Testis (tissue), 5 donors: ENCODE measurements at places on chromosomes 3 and 15. TPM values are rescaled to one million over a fixed set of nuclear protein-coding genes. Genes with fewer than 3 reads are reported as not detected.
A peak's percentile ranks its signal among the peaks of the same experiment; 100 is the strongest.

Gene SPINK8
- total RNA-seq = not detected

DNA sequence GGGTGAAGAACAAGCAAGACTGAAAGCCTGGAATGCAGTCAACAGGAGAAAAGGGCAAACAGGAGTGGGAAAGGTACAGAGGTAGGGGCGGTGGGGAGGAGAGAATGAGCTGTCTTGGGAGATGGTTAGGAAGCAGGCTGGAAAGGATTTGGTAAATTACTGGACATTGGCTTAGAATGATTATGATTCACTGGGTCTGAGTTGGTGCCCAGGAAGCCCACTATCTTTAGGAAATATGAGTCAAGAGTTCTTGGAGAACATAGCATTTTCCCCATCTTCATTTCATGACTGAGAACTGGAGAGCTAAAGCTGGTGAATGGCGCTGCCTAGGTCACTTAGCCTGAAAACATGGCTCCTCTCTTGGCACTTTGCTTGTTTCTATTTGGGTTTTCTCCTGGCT is 74.7 kb upstream of the C3orf80 start:
- no peak overlapping the region for H3K27ac ChIP-seq
- H3K27me3 ChIP-seq = no peaks in the 10 kb centered on the region
- no peaks in the 10 kb centered on the region for H3K4me1 ChIP-seq

- no peak overlapping the region for H3K4me3 ChIP-seq
- H3K4me1 ChIP-seq = peaks cover 3% of the 10 kb centered on the region
- H3K36me3 ChIP-seq = no peaks in the 10 kb centered on the region
- H3K27me3 ChIP-seq = no peaks in the 10 kb centered on the region
- H3K27ac ChIP-seq = no peak overlapping the region
These were observed 10.9 kb upstream of the FAM107A start for GRCh38 chr3:58588030-58588614.

Gene CX3CR1
- 2.0 TPM for total RNA-seq

GRCh38 chr15:39028069-39028468 is 463.5 kb upstream of the RASGRP1 start:
- H3K4me3 ChIP-seq = no peak overlapping the region
- DNase-seq = no peak
- H3K4me1 ChIP-seq = no peaks in the 10 kb centered on the region
- H3K27me3 ChIP-seq = no peaks in the 10 kb centered on the region

DNA sequence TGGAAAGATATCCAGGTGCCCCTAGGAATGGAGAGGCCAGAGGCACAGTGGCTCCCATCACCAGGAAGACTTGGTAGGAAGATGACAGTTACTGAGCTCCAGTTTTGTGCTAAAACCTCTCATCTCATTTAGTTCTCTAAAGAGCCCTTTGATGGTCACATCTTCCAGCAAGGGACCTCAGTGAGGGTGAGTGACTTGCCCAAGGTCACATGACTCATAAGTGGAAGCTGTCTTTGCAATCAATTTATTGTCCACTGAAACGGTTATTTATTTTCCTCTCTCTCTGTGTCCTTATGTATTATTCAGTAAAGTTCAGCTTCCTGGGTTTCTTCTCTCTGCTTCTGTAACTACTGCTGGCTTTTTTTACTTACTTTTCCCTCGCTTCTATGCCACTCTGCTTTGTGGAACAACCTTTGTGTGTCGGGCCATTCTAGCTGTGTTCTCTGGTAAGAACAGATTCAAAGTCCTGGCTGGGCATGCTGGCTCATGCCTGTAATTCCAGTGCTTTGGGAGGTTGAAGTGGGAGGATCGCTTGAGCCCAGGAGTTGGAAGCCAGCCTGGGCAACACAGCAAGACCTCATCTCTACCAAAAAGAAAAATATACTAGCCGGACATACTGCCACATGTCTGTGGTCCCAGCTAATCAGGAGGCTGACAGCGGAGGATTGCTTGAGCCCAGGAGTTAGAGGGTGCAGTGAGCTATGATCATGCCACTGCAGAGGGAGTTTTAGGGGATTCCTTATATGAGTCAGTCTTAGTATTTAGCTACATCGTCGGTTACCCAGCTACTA is 55.9 kb downstream of the PDIA5 start:
- H3K36me3 ChIP-seq = no peaks in the 10 kb centered on the region
- no peak for DNase-seq
- no peak overlapping the region for H3K4me3 ChIP-seq
- H3K27me3 ChIP-seq = no peaks in the 10 kb centered on the region

Gene DLL4
- 3.9 TPM for total RNA-seq

- DNase-seq = peak; percentile 93
- H3K36me3 ChIP-seq = no peaks in the 10 kb centered on the region
- no peaks in the 10 kb centered on the region for H3K27me3 ChIP-seq
- H3K27ac ChIP-seq = peak within 1 kb of the TSS; percentile 90
These were observed at the start of gene CCDC50 for GRCh38 chr3:191328962-191329653. Gene CCDC50 (plus strand): TSS chr3:191329394. CDS start chr3:191329675, 281 bp downstream.

GRCh38 chr3:54550221-54550977 is 377.5 kb downstream of the LRTM1 start:
- H3K4me3 ChIP-seq = no peak overlapping the region
- no peak overlapping the region for H3K27ac ChIP-seq
- no peaks in the 10 kb centered on the region for H3K36me3 ChIP-seq

DNA sequence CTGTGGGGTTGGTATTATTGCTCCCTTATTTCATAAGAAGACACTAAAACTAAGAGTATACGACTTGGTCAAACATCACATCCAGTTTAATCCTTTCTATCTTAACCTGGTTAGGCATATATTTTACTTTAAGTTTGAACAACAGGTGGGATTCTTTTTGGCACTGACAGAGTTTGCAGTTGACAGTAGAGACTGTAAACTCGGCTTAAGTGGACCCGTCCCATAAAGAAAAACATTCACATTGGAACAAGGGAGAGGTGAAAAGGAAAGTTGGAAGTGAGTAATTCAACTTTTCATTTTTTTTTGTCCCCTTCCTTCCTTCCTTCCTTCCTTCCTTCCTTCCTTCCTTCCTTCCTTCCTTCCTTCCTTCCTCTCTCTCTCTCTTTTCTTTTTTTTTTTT is 355.4 kb downstream of the LPP start:
- H3K27ac ChIP-seq = no peak overlapping the region
- H3K36me3 ChIP-seq = no peaks in the 10 kb centered on the region
- H3K4me3 ChIP-seq = no peak overlapping the region
- H3K4me1 ChIP-seq = no peaks in the 10 kb centered on the region
- no peaks in the 10 kb centered on the region for H3K27me3 ChIP-seq

Gene MINAR1
- 0.62 TPM for total RNA-seq

- no peaks in the 10 kb centered on the region for H3K4me1 ChIP-seq
- no peak for DNase-seq
- no peak overlapping the region for H3K27ac ChIP-seq
- H3K36me3 ChIP-seq = no peaks in the 10 kb centered on the region
- H3K27me3 ChIP-seq = no peaks in the 10 kb centered on the region
These were observed 21.2 kb downstream of the IL5RA start for GRCh38 chr3:3089017-3089416.

GRCh38 chr15:29568840-29569532 is 253.3 kb downstream of the TJP1 start:
- peak; percentile 73 for DNase-seq
- no peaks in the 10 kb centered on the region for H3K27me3 ChIP-seq
- peaks cover 3% of the 10 kb centered on the region for H3K4me1 ChIP-seq
- H3K4me3 ChIP-seq = no peak overlapping the region
- H3K36me3 ChIP-seq = no peaks in the 10 kb centered on the region
- H3K27ac ChIP-seq = no peak overlapping the region

DNA sequence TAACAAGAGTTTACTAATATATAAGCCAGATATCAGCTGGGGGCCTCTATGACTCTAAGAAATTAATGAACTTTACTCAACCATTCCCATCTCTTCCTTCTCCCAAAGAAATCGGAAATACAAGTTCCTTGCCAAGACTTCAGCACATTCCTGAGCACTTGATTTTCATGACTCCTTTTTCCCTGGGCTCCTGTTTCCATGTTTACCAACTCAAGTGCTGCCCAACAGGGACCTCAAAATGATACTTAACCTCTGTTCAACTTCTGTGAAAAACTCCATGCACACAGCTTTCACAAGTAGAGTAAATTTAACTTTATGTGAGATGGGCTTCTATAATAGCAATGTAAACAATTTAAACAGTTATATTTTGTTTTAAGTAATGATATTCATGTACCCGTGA is 315.8 kb upstream of the CDIN1 start:
- H3K36me3 ChIP-seq = no peaks in the 10 kb centered on the region
- no peak overlapping the region for H3K4me3 ChIP-seq
- H3K27me3 ChIP-seq = no peaks in the 10 kb centered on the region
- DNase-seq = no peak

- H3K4me1 ChIP-seq = no peaks in the 10 kb centered on the region
- DNase-seq = no peak
- no peak overlapping the region for H3K27ac ChIP-seq
These were observed 441.5 kb upstream of the RARB start for GRCh38 chr3:24986612-24987011.

Gene SCAMP2
- 103 TPM for total RNA-seq

DNA sequence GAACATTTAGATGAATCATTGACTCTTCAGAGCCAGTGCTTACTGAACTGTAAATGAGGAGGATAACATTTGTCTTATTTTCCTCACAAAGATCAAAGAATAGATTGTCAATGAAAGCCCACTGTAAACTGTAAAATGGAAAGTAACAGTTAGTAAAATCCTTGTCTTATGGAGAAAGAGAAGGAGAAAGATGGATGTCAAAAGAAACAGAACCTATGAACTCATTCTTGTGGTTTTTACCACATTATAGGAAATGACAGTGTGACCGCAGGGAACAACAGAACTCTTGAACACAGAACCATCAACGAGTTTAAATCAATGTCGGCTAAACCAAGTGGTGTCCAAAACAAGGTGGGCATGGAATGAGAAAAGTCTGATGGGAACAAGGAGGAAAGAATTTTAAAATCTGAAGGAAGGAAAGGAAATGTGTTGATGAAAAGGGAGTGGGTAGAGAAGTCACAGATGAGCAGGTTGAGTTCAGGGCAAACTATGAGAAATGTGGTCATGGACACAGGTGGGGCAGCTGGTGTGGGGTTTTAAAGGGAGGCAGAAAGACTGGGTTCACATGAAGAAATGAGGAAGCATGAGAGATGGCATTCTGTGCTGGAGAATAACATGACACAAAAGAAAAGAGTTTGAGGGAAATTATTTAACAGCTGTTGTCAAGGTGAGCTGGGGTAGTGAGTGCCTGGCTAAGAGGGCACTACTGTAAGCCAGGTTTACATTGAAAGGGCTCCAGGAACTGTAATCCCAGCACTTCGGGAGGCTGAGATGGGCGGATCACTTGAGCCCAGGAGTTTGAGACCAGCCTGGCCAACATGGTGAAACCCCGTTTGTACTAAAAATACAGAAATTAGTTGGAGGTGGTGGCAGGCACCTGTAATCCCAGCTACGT is 42.4 kb upstream of the ETV5 start:
- no peaks in the 10 kb centered on the region for H3K27me3 ChIP-seq
- H3K27ac ChIP-seq = no peak overlapping the region
- DNase-seq = no peak
- no peak overlapping the region for H3K4me3 ChIP-seq

Gene KNSTRN
- total RNA-seq = 66.9 TPM

- no peaks in the 10 kb centered on the region for H3K27me3 ChIP-seq
- H3K4me1 ChIP-seq = no peaks in the 10 kb centered on the region
- no peaks in the 10 kb centered on the region for H3K36me3 ChIP-seq
- no peak overlapping the region for H3K27ac ChIP-seq
These were observed 264.6 kb upstream of the TGFBR2 start for GRCh38 chr3:30341851-30342250.

DNA sequence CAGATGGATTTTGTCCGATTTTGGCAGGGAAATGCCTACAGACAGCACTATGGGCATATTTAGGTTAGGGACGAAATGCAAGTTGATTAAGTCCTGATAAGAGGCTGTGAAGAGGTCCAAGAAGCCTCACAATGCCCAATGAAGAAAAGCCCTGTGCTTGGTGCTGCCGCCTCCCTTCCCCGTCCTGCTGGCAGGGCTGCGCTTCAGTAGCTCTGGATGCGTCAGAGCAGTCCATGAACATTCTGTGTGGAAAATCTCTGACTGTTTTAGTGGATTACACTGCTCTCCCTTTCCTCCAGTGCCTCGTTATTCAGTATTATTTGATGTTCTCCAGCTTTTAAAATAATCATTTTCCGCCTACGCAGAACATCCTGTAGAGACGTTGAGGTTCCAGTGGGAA is 39.6 kb downstream of the MLH1 start:
- DNase-seq = peak; percentile 39
- H3K27me3 ChIP-seq = no peaks in the 10 kb centered on the region
- no peak overlapping the region for H3K4me3 ChIP-seq
- peaks cover 39% of the 10 kb centered on the region for H3K4me1 ChIP-seq
- H3K36me3 ChIP-seq = no peaks in the 10 kb centered on the region
- peak overlapping the region; percentile 40 for H3K27ac ChIP-seq

Gene TTC14
- total RNA-seq = 79.9 TPM

- no peak overlapping the region for H3K4me3 ChIP-seq
- H3K27me3 ChIP-seq = no peaks in the 10 kb centered on the region
- no peak for DNase-seq
These were observed 172.7 kb upstream of the TP63 start for GRCh38 chr3:189458528-189458927.

DNA sequence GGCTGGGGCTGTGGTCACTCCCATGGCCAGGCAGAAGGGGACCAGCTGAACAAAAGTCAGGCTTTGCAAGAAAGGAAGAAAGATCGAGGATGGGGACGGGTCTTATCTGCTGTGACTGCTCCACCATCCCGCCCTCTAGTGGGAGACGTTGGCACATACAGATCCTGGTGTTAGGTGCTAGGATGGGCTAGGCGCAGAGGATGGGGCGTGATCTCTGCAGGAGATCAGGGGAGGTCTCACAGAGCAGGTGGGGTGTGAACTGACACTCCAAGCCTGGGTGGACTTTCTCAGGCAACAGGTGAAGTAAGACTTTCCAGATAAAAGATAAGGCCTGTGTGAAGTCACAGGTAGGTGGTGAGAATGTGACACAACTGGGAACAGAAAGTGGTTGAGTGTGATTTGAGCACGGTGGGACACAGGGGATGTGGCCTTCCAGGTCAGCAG is 141.9 kb upstream of the SMAD3 start:
- no peak overlapping the region for H3K4me3 ChIP-seq
- H3K27ac ChIP-seq = no peak overlapping the region
- no peaks in the 10 kb centered on the region for H3K27me3 ChIP-seq
- H3K36me3 ChIP-seq = no peaks in the 10 kb centered on the region
- peak; percentile 36 for DNase-seq
- H3K4me1 ChIP-seq = no peaks in the 10 kb centered on the region

Gene RYR3
- total RNA-seq = 7.6 TPM

GRCh38 chr3:56918111-56918568 is 116.4 kb upstream of the ARHGEF3 start:
- DNase-seq = no peak
- H3K4me1 ChIP-seq = peaks cover 30% of the 10 kb centered on the region
- peak overlapping the region; percentile 5 for H3K27ac ChIP-seq

Gene TMEM266
- total RNA-seq = 12.4 TPM

Gene GOLGA6L10
- 7.2 TPM for total RNA-seq

Gene SAMD7
- not detected for total RNA-seq

- no peak overlapping the region for H3K27ac ChIP-seq
- H3K4me3 ChIP-seq = no peak overlapping the region
These were observed 35.4 kb downstream of the ACP3 start for GRCh38 chr3:132352556-132353143.

Gene CSK
- total RNA-seq = 41.5 TPM

Gene TADA3
- 123 TPM for total RNA-seq

Gene PRR20G
- total RNA-seq = 12.8 TPM
